ENCODE measurements at places on chromosomes 13 and 19.

- DNase-seq = no peak
Measured at GRCh38 chr13:109254274-109254673, 532.1 kb downstream of the IRS2 start.

DNA sequence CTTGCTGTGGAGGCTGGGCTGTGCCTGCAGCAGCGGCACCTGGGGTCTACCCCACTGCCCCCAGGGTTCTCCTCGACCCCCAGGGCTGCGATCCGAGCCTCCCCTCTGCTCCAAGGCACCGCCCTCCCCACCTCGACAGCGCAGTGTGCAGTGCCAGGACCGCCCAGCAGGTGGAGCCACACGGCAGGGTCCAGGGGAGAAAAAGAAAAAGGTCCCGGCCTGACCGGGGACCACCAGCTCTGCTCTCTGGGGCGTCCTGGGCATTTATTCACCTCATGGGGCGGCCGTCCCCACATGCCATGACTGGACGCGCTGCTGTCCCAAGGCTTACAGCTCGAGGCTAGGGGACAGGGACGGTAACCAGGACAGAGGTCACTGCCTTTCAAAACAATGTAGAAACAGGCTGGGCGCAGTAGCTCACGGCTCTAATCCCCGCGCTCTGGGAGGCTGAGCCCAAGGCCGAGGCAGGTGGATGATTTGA lies 10.6 kb downstream of the REXO1 start:
- DNase-seq = no peak

DNA sequence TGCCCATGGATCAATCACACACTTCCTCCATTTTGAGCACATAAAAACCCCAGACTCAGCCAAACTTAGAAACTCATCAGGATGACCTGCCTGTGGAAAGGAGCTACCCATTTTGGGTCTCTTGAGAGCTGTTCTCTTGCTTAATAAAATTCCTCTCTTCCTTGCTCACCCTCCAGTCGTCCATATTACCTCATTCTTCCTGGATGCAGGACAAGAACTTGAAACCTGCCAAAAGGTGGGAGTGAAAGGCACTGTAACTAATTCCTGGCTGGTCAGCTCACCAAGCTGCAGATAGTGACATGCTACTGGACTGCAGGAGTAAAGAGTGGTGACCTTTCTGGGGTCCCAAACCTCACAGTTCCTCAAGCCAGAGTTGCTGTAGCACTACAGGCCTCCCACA lies 20.2 kb downstream of the LIG4 start:
- DNase-seq = no peak

DNA sequence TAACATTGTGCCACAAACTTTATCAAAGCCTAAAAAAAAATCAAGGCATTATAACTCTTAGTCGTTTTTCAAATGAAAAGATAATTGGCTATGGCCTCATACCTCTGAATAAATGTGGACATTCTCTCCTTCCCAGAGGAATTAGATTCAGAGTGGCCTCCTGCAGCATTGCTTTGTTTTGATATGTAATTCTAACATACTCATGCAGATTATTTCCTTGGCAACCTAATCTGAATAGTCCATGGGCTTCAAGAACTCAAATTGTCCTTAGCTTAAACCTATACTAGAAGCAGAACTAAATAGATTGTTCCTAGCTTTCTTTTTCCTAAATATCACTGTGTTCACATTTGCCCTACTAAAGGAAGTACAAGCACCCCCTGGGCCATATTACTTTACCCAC lies 1146.9 kb downstream of the OLFM4 start:
- no peak for DNase-seq

GRCh38 chr13:32142956-32143375 lies 111.4 kb downstream of the FRY start:
- DNase-seq = no peak

Data from stimulated activated CD4-positive, alpha-beta T cell treated with anti-CD3 and anti-CD28 coated beads, TNF-alpha, amount 100 ng/mL, for 48 hours (primary cell).